RPMI7951 (cell line): ENCODE measurements at places on chromosomes 5 and 9.

DNA sequence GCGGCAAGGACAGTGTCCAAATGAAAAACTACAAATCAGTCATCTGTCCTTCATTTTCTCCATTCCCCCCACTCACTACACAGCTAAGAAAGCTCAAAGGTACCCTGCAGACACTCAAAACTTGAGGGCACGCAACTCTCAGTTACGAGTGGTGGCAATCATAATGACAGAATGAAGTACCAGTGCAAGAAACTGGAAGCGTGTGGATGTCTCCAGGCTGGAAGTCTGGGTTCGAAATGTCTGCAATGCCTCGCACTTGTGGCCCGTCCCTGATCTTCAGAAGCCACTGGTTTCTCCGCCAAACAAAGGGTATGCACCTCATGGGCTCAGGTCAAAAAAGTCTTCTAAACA, 597 bp upstream of the CENPH start:
- DNase-seq, result no peak

DNA sequence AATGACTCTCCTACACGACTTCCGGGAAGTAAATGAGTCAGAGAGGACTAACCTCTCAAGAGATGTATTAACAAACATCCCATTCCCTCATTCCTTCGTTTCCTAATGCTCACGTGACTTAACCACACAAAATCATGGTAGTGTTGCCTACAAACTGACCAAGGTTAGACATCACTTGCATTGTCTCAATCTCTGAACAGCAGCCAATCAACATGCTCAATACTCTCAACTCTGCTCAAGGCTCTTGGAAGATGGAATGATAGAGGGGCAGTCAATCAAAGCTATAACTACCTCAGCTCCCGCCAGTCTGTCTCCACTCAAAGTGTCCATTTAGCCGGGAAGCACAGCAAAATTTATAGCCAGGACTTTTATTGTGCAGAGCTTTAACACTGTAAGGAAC, 143.8 kb upstream of the PIK3R1 start:
- DNase-seq, result peak; percentile 75

- DNase-seq, result peak; percentile 57
These were observed 11.7 kb upstream of the OR13D1 start for GRCh38 chr9:104682642-104683041.

DNA sequence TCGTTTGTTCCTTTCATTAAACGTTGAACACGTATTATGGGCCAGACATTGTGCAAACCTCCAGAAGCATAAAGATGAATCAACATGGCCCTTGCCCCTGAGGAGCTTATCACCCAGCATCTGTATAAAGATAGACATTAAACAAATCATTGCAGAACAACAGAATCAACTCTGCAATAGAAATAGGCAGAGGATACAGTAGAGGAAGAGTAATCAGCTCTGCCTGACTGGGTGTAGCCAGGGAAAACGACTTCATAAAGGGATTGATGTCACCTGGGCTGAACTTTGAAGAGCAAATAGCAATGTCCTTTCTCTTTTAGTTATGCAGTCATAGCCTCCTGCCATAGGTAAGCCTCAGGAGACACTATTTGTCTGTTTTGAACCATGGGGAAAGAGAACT, 13.4 kb downstream of the RGS7BP start:
- no peak for DNase-seq

DNA sequence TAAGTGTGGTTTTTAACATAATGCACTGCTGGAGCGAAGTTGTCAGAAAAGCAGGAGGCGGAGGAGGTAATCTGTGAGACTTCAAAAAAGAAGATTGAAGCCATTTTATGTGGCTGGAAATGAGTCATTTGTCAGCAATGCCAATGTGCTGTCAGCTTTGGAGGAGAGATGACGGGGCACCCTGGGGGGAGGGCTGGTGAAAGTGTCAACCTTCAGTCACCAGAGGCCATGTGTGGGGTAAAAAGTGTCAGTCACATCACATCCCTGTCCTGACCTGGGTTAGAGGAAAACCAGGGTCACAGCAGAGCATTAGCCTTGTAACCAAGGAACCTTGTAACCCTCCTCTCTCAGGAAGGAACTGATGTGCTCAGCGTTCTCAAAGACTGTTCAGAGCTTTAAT, 59.1 kb downstream of the TLR4 start:
- peak; percentile 88 for DNase-seq

DNA sequence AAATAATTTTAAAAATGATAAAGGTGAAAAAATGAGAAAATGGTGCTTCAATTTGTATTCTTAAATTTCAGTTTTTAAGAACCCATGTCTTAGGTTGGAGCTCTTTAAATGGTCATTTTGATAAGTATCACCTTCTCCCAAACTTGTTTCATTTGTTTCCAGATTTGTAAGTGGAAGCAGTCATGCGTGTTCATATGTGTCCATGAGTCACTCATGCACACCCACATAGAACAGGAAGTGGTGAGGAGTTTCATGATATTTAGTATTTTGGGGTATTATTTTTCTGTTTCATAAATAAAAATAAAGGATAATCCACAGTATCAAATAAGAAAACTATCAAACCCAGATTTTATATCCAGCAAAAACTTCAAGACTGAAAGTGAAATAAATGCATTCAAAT, 570.4 kb upstream of the ST8SIA4 start:
- no peak for DNase-seq

DNA sequence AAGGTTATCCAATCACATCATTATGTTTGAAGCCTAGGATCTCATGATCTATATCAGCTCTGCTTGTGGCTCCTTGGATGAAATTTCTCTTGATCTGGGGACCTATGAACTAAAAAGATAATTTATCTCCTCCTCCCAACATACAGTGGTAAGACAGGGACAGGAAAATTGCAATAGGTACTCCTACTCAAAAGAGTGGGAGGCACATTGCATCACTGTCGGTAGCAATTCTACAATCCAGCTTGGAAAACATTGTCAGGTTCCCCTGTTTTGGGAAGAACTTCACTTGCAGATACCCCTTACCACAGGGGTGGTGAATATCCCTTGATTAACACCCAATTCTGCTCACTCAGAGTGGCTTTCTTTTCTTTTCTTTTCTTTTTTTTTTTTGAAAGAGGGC, 107.7 kb downstream of the HSPA4 start:
- no peak for DNase-seq

- DNase-seq, result no peak
These were observed 145.1 kb upstream of the PANK3 start for GRCh38 chr5:168724227-168724626.

GRCh38 chr9:99576002-99576401, 245.7 kb upstream of the NR4A3 start:
- no peak for DNase-seq

DNA sequence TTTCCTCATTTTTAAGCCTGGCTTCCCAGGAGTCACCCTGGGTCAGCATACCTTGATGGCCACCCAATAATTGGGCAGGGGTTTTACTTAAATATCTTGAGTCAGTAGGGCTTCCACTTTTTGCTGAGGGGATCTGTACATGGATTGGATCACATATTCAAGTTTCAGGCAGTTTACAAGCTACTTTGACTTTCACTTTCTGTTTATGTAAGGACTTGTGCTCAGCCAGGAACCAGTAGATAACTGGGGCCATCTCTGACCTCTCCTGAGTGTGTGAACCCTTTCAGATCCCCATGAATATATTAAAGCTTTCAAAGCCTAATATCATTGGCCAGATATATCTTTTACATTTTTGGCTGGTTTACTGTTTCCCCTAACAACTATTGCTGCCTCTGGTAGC, 45.1 kb downstream of the SLCO6A1 start:
- DNase-seq, result peak; percentile 70

DNA sequence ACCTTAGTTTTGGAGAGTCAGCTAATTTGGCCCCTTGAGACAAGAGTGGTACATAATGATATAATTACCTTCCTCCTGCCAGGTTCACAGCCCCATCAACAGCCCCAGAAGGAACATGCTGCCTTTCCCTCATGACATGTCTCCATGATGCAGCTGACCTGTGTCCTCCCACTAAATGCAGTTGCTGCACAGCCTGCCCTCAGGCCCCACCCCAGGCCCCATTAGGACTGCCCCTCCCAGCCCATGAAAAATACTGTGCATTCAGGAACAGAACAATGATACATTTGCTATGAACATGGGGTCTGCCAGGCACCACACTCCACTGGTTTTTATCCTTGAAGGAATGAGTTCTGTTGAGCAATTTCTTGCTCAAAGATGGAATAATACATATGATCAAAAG, 176.4 kb downstream of the C5orf15 start:
- DNase-seq, result no peak

DNA sequence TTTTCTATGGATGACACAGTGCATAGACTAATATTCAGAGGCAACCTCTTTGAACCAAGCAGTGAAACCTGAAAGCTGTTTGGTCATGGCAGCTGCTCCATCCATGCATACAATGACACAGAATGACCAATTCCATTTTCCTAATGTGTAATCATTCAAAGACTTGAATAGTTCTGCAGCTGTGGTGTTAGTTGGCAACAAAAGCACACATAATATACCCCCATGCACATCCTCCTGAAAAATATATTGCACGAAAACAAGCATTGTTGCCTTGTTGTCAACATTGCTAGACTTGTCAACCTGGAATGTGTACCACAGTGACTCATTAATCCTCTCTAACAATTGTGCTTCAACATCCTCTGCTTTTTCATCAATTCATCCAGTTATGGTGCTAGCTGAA, 71.0 kb upstream of the SEMA6A start:
- DNase-seq, result no peak

- DNase-seq, result no peak
These were observed 9.7 kb upstream of the RXRA start for GRCh38 chr9:134316449-134317160.

- DNase-seq, result no peak
These were observed 262.7 kb downstream of the DEPDC1B start for GRCh38 chr5:60437308-60437707.

DNA sequence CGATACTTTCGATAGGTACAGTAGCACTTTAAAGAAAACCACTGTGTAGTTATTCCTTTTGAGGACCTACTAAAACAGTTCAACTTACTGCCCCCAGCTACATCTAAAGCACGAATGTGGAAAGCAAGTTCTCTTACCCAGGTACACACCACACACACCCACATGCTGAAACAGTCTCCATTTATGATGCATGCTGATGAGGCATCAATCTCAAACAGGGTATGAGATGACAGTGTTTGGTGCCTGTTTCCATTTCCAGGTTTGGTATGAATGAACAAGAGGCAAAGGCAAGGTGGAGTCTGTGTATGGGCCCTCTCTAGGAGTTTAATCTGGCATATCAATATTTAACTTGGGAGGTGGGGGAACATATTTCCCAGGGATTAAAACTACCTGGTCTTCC, 13.9 kb downstream of the HMGXB3 start:
- no peak for DNase-seq

DNA sequence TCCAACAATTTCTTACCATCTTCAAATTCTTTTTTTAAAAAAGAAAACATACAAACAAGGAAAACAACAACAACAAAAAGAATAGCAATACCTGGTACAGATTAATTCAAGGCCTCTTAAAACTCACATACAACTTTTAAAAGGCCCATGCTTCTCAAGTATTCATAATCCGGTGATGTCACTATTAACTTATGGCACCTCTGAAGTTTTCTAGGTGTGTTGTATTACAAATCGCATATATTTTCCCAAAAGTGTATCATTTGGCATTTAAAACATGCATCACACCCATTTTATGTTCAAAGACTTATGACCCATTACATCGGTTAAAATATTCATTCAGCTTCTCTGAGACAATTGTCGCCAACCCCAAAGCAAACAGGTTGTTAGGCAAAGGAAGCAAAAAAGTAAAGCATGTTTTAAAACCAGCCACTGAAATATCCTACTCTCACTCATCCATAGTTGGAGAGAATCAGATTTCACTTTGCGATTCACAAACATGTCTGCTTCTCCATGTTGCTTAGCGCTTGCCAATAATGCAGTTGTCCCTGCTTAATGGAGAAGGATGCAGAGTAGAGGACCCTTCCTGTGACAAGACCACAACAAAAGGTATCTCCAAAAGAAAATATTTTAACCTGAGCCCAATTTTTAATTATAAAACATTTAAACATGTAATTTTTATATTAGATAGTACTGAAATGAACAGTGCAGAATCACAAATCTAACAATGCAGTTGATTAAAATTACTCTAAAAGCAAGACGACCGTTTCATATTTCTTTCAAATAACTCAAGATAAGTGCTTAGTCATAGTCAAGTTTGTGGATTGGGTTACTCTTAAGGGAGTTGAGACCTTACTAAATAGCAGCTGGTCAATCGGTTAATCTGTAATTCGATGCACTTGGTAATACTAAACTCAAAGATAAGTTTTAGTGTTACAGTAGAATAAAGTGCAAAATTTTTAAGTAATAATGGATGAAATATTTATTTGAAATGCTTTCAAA, 1.6 kb downstream of the SKP1 start:
- DNase-seq, result peak; percentile 40

- no peak for DNase-seq
These were observed 154.4 kb downstream of the ERCC6L2 start for GRCh38 chr9:96029722-96030530.

DNA sequence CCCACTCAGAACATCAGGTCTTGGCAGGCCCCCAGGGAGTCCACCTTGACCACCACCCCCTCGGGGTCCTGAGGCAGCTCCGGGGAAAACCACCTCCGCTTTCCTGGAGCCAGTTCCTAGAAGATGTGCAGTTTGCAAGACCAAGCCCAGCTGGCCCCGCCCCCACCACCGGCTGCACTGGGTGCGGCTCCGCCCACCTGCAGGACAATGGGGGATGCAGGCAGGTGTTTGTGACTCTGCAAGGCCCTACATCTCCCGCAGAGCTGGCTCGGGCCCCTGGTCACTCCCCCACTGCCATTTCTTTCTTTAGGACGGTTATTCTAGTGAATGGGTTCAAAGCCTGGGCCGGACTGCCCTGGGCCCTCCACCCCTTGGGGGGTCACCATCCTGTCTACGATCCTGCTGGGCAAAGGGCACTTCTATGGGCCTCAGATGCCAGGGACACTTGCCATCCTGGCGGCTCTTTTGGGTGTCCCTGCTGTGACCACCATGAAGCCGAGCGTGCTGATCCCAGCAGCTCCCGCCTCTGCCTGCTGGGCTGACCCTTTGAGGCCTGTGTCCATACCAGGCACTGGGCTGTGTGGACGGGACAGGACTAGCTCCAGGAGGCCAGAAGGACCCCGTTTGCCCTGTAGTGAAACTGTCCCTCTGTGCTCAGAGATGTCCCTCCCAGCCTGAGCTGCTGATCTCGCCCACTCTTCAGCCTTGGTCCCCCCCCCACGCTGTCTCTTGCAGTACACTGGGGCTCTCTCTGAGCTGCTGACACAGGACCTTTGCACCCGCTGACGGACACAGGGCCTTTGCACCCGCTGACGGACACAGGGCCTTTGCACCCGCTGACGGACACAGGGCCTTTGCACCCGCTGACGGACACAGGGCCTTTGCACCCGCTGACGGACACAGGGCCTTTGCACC, 5.9 kb upstream of the NACC2 start:
- no peak for DNase-seq
